ENCODE measurements at places on chromosomes 11 and 22.

- DNase-seq, result no peak
Observed at GRCh38 chr22:45318558-45319323, 9.0 kb downstream of the FAM118A start.

DNA sequence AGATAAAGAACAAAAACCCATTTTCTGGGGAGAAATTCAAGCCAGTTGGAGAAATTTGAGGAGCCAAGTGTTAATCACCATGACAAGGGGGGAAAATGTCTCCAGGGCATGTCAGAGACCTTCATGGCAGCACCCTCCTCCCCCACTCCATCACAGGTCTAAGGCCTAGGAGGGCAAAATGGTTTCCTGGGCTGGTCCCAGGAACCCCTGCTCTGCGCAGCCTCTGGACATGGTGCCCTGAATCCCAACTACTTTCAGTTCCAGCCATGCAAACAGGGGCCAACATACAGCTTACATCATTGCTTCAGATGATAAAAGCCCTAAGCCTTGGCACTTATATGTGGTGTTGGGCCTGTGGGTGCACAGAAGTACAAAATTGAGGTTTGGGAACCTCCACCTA, 167.5 kb downstream of the LUZP2 start:
- no peak for DNase-seq

- no peak for DNase-seq
Observed at GRCh38 chr11:105923807-105924206, 98.2 kb downstream of the MSANTD4 start.

DNA sequence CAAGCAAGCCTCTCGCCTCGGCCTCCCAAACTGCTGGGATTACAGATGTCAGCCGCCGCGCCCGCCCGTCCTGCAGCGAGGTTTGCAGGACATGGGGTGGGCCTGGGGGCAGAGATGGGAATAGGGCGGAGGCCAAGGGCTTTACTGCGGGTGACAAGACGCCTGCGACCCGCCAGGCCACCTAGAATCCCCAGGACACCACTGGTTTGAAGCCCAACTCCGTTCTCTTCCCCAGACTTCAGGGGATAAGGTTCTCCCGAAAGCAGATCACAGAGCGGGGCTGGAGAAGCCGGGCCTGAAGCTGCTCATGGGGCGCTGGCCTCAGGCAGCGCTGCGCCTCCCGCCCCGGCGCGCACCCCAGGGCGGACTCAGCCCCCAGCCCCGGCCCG, 354 bp downstream of the POLR2L start:
- no peak for DNase-seq

GRCh38 chr11:44421090-44421675, 111.2 kb upstream of the ALX4 start:
- DNase-seq, result no peak

DNA sequence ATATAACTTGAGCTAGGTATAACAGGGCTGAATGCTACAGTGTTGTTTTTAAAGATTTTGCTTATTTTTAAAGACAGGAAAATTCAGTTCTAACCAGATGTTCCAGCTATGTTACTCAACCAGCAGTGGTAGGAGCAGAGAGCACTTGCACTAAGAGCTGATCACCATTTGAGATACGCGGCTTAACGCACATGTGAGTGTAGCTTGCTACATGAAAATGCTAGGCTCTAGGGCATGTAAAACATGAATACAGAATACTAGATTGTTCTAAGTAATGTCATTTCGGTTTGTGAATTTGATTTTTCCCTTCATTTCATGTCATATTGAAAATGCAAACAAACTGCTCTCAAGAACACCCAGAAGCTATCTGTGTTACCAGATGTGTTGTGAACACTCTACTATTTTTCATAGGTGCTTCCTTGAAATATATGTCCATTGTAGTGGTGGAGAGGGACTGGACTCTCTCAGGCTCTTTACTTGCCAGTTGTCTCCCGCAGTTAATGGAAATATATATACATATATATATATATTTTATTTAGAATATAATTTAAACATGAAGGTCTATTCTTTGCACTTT, 10.8 kb upstream of the TECTA start:
- DNase-seq, result no peak

GRCh38 chr11:5304046-5304445, 2.3 kb upstream of the OR51B4 start:
- no peak for DNase-seq

GRCh38 chr11:18844753-18845367, 53.3 kb upstream of the PTPN5 start:
- peak; percentile 69 for DNase-seq

- no peak for DNase-seq
Observed at GRCh38 chr11:133521502-133521901, 10.8 kb downstream of the OPCML start.

GRCh38 chr11:104005234-104005855, 31.1 kb upstream of the DDI1 start:
- DNase-seq, result no peak

DNA sequence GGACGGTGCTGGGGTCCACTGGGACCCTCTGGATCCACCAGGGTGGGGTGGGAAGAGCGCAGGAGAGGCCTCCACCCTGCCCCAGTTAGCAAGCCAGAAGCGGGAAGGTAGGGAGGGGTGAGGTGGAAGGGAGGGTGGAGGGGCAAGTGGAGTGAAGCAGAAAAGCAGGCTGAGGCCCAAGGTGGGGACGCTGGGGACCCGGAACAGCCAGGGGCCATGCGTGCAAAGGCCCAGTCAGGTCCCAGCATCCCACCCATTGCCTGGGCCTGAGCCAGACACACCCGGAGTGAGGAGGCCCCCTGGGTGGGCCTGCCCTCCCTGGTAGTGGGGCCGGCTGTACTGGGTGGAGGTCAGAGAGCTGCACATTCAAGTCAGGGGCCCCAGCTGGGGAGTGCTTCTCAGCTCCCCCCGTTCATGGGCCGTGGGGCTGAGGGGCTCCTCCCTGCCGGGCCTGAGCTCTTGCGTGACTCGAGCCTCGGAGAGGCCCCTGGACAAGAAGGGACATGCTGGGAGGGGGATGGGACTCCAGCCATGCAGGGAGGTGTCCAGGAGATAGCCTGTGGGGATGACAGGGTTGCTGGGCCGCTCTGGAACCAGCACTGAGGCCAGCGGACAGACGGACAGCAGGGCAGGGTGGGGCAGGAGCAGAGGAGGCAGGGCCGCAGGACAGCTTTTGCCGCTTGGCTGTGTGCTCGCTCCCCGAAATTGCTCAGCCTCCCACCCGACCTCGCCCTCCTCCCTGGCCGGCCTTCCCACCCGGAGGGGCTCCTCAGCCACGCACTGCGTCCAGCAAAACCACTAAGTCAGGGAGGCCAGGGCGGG, 7.7 kb downstream of the TNNT3 start:
- no peak for DNase-seq

GRCh38 chr11:35623621-35624168, 5.4 kb downstream of the FJX1 start:
- DNase-seq, result no peak

- DNase-seq, result no peak
Observed at GRCh38 chr22:22343581-22344296, 99.2 kb downstream of the VPREB1 start.

DNA sequence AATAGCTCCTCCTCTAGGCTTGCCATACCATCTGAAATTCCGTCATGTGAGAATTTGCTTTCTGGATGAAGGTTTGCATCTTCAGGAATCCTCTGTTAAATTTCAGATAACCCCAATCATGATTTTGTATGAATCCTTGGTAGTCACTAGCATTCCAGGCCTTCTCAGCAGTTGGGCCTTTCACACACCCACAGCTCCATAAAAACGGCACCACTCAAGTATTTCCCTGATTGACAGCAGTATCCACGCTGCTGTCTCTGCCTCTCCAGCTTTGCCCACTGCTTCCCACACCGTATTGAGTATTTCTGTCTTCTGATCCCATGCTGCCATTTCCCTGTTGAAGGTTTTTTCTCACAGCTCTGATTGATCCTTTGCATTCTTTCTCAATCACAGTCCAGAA, 208.7 kb upstream of the NCAM1 start:
- DNase-seq, result no peak

DNA sequence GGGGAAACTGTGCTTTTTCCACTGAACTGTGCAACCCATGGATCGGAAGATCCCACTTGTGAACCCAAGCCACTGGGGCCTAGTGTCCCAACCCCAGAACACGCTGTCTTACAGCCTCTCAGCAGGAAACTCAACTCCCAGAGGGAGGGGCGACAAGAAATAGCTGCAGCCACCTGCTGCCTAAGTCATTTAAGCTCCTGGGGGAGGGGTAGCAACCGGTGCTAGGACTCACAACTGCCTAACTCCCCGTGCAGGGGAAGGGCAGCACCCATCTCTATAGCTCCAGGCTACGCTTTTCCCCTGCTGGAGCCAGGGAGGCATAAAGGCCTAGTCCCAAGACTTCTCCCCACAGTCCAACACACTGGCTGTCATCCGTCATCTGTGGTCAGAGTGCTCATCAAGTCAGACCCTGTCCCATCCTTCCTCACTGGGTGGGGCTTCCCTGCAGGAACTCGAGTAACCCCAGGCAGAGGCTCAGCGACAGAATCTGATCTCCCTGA, 363.0 kb downstream of the LUZP2 start:
- DNase-seq, result no peak

- peak; percentile 76 for DNase-seq
Observed at GRCh38 chr22:36331306-36331911, 56.4 kb downstream of the MYH9 start.

- no peak for DNase-seq
Observed at GRCh38 chr22:50468626-50469025, 6.2 kb downstream of the SBF1 start.

- DNase-seq, result no peak
Observed at GRCh38 chr22:17117400-17117799, 3.8 kb downstream of the TMEM121B start.

DNA sequence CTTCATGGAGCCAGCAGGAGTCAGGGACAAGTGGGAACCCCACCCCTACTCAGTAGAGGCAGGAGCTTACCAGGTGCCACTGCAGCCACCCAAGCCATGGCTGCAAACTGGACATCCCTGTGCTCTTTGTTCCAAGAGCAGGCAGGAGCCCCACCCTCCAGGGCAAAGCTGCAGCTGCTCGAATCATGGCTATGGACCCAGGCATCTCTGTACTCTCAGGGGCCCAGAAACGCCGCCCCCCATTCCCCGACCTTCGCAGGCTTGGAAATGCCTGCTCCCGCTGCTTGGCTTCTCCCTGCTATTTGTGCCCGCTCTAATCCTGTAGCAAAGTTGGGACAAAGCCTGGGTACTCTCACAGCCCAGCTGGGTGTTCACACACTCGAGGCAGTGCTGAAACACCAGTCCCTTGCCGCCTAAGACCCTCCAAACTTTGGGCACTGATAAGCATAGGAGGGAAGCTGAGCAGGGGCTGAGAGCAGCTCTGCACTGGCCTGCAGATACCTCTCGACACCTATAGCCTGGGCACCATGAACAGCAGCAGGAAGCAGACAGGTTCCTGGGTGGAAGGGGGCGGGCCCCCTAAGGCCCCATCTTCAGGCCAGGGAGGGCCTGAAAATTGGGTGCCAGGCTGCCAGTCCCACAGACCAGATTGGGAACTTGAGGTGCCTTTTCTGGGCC, 402.4 kb downstream of the LRRC4C start:
- DNase-seq, result no peak

DNA sequence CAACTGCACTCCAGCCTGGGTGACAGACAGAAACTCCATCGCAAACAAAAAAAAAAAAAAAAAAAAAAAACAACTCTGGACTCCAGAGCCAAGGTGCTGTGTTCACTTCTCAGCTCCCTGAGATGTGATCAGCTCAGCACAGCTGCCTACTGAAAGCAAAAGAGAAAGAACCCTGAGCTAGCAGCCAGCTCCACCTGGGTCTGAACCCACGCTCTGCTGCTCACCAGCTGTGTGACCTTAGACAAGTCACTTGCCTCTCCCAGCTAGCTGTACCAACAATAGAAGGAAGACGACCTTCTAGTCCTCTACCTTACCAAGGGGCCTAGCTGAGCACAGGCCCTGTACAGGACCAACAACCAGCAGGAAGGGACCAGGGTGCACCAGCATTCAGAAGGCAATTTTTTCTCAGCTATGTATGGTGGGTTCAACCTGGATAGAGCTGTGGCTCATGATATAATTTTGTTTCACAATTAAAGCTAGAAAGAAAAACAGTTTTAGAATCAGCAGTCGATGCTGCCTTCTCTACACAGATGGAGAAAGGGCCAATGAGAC, 3.8 kb downstream of the DGCR2 start:
- peak; percentile 93 for DNase-seq

Measured in NAMALWA (cell line).